Tongue (tissue), 3 donors: ENCODE measurements at places on chromosomes 2 and 18.
A peak's percentile ranks its signal among the peaks of the same experiment; 100 is the strongest.

- no peak for DNase-seq
Observed at GRCh38 chr2:216701544-216701943, 6.2 kb upstream of the IGFBP5 start.

DNA sequence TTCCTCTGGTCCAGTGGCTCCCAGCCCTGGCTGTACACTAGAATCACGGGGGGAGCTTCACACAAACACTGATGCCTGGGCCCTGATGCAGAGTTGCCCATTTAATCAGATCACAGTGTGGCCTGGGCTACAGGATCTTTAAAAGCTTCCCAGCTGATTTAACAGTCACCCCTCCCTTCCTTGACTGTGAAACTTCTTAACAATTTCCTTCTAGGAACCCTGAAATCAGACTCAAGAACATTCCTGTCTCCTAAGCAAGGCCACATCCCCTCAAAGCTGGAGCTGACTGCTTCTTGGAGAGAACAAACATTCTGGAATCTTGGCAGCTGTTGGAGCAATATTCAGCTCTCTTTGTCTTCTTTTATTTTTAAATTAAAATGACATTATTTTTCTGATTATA lies 88.7 kb downstream of the ADD2 start:
- DNase-seq = no peak

- no peak for DNase-seq
Observed at GRCh38 chr2:225566798-225567197, 167.3 kb downstream of the NYAP2 start.

DNA sequence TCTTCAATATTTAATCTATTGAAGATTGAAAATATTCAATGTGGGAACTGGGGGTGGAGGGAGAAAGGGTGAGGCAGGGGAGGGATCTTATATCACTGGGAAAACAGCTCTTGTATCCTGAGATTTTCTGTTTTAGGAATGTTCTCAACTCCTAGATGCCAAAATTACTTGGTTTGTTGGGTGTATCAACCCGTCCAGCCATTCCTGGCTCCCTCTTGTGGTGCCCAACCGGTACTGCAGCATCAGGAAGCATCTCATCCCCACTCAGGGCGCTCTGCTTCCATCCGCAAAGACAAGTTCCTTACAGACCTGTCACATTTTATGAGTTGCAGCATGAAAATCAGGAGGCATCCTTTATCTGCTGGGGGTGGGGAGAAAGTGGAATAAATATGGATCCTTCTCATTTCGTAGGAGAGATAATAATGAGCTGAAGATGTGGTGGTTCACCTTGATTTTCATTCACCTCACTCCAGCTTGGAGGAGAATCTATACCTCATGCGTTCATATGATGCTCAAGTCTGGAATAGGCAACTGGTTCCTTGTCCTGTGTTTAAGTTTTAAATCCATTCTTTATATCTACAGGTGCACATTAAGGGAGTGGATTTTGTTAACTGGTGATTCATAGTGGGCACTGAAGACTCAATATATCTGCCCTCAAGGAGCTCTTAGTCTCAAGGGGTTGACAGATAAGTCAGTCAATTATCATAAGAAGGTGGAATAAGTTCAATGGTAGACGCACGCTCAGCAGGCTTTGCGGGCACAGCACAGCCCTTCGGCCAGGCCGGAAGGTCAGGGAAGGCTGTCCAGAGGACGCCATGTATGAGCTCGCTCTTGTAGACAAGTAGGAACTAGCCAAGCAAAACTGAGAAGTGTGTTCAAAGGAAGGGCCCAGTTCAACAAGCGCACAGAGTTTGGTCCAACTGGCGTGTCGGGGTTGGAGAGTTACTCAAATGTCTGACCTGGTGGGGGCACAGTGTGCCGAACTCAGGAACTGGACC lies 127.3 kb downstream of the RNF144A start:
- DNase-seq = peak; percentile 79

DNA sequence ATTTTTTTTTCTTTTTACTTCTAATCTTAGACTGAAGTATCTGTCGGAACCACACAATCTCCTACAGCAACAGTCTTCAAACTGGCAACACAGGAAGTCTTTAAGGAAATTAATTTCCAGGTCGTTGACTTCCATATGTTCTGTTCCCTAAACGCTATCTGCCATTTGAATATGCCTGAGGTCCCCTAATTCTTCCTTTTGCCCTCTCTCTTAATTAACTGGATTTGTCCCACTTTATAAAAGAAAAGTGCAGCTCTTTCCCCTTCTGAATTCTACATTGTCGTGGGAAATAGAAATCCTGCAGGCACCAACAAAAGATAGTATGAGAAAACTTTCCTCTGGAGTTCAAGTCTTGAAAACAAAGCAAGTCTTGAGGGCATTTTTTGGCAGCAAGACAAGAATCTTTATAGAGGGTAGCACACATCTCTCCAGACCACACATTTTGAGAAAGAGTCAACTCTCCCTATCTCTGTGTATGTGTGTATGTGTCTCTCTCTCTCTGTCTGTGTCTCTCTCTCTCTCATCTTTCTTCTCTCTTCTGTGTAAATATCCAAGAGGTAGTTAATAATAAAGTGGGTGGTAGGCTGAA lies 879.8 kb downstream of the SOCS6 start:
- no peak for DNase-seq

DNA sequence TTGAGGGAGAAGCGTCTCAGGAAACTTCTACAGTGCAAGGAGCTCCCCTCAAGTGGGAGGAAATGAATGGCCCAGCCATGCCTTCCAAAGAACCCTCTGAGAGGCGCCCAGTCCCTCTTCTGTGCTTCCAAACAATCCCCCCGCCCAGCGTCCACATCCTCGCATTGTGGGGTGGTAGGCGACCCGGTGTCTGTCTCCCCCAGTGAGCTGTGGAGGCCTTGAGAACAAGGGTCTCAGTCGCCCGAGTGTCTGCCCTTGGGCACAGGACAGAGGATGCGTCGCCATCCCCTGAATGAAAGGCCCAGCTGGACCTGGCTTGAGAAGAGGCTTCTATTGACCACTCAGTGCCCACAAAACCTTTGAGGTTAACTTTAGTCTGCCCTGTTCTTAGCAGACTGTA lies 29.7 kb downstream of the INPP5D start:
- DNase-seq = no peak

DNA sequence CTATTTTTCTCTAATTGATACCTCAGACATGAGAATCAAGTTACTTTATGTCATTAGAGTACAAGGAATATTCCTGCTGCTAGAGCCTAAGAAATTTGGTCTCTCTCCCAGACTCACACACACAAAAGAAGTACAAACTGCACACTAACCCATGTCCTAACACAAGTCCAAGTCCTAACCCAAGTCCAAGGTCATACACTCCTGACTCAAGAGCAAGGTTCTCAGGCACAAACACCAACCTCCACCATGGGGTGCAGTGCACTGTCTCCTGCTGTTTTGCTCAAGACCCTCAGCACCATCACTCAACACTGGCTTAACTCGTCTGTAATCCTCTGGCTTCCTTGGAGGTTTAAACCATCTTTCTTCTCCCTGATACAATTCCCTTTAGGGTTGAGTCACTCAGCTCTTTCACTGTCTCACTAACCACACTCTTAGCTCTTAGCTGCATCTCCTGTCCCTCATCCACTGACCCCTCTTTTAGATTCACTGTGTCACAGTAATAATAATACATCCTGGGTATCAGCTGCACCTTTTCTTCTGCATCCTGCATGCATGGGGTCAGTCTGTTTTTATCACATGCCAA lies 129.8 kb downstream of the BCL2L11 start:
- DNase-seq = no peak

GRCh38 chr18:5503740-5504139 lies 40.1 kb downstream of the EPB41L3 start:
- no peak for DNase-seq

DNA sequence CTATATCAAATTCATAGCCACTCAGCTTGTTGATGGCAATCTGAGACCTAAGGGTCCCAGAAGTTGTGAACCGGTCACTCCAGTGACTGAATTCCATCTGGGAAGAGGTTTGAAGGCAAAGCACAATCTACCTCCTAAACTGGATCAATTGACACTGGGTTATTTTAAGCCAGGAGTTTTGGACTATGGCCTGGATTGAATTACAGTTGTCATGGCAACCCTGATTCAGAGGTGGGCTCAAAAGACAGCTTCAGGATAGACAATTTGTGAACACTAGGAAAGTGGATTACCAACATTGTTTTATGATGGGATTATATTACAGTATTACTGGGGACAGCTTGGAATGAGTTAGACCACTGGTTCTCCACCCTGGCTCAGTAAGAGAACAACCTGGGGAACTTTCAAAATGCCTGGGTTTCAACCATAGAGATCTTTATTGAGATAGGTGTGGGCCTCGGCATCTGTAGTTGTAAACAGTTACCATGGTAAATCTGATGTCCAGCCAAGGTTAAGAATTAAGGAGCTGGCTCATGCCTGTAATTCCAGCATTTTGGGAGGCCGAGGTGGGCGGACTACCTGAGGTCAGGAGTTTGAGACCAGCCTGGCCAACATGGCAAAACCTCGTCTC lies 58.8 kb downstream of the MFSD6 start:
- DNase-seq = peak; percentile 61

DNA sequence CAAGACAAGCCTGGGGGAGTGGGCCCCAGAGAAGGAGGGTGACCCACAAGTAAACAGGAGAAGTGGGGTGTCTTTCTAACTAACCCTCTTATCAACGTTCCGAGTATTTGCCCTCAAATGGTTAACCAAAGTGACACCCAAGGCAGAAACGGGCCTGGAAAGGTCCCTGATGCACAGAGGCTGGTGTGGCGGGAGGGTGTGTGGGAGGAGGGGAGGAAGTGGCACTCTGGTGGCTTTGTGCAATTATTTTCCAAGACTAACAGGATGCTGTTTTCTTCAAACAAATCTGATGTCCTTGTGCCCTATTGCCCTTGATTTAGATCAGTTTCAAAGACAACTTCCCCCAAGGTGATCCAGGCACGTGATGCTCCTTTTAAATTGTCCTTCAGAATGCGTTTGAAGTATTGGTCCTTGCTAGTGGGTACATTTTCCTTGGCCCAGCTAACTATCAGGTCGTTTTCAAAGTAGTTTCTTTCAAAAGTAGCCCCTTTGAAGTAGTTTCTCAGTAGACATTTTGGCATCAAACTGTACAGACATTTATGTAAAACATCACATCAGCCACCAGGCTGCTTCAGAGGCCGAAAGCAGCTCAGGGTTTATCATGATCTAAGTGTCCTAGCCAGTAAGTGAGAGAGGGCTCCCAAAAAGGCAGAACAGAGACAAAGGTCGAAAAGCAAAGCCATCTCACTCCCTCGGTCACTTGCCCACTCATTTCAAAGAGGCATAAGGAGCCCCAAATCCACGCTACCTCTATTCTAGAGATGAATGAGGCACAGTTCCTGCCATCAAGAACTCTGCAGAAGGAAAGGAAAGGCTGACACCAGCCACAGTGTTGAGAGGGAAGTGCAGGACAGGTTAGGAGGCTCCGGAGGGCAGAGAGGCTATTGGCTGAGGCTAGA lies 371.1 kb upstream of the ID2 start:
- DNase-seq = no peak

DNA sequence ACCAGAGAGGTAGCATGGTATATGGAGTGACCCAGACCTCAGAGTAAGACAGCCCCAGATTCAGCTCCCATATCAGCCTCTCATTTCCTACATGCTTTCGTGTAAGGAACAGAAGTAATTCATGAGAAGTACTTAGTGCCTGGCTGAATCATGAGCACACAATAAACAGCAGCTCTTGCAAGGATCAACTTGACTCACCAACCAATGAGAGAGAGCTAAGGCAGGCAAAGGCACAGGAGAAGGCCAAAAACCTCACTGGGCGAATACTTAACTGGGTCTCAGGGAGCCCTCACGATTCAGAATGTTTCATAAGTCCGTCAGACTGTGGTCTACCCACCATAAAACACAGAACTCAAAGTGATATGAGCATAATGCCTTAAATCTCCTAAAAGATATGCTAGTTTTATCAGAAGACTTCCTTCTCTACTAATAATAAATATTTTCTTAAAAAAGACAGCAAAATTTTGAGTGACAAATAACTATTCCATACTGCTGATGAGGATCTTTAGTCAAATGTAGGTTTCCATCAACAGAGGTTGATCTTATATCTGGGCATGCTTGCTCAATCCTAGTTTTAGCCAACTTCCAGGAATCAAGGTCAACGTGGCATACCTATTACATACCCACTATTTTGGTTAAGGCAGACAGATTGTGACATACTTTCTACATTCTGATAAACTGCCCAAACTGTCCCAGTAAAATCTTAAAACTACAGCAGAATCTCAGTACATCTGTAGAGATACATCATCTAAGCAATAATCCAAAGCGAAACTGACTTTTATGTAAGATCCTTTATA lies 34.9 kb downstream of the IMMT start:
- no peak for DNase-seq

- no peak for DNase-seq
Observed at GRCh38 chr2:238985041-238985729, 137.3 kb downstream of the TWIST2 start.

DNA sequence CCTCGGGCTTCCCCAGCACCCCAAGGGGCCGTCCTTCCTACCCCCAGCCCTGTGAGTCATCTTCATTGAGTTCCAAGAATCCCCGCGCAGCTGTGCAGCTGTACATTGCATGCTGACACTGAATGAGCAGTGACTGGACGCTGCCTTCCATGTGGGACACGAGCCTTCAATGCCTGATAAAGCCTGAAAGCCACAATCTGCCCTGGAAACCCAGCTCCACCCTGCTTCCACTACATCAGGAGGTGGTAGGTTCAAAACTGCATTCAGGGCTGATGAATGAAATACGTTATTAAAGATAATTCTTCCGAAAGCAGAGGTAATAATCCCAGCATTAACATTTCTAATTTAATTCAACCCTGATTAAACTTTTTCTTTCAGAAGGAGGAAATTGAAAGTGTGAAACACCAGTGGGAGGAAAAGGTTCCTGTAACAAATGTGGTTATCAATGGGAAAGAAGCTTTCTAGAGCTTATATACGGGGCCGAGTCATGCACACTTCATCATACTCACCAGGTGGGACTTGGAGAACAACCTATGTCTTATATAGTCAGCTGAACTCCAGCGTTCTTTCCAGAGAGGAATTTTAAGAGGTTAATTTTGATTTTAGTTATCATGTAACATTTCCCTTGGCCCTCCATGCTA lies 360.1 kb downstream of the LPIN1 start:
- DNase-seq = peak; percentile 48

DNA sequence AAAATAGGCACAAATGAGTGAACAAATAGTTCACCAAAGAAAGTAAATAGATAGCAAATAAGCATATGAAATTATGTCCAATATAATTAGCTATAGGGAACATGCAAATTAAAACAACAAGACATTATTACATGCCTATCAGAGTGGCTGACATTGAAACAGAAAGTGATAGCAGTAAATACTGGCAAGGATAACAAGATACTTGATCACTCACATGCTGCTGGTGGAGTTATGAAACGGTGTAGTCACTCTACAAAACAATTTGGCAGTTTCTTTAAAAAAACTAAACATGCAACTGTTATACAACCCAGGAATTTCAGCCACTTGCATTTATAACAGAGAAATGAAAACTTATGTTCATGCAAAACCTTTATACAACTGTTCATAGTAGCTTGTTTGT lies 439.2 kb upstream of the ACVR2A start:
- no peak for DNase-seq
